Upper lobe of right lung (tissue), 1 donor: ENCODE measurements at places on chromosomes 3 and 15. TPM values are rescaled to one million over a fixed set of nuclear protein-coding genes. Genes with fewer than 3 reads are reported as not detected.

- H3K4me3 ChIP-seq: no peak overlapping the region
- H3K27me3 ChIP-seq: no peaks in the 10 kb centered on the region
- peaks cover 16% of the 10 kb centered on the region for H3K4me1 ChIP-seq
- DNase-seq: no peak
- H3K27ac ChIP-seq: no peak overlapping the region
Observed at GRCh38 chr3:12423918-12424630, 60.2 kb upstream of the TSEN2 start.

DNA sequence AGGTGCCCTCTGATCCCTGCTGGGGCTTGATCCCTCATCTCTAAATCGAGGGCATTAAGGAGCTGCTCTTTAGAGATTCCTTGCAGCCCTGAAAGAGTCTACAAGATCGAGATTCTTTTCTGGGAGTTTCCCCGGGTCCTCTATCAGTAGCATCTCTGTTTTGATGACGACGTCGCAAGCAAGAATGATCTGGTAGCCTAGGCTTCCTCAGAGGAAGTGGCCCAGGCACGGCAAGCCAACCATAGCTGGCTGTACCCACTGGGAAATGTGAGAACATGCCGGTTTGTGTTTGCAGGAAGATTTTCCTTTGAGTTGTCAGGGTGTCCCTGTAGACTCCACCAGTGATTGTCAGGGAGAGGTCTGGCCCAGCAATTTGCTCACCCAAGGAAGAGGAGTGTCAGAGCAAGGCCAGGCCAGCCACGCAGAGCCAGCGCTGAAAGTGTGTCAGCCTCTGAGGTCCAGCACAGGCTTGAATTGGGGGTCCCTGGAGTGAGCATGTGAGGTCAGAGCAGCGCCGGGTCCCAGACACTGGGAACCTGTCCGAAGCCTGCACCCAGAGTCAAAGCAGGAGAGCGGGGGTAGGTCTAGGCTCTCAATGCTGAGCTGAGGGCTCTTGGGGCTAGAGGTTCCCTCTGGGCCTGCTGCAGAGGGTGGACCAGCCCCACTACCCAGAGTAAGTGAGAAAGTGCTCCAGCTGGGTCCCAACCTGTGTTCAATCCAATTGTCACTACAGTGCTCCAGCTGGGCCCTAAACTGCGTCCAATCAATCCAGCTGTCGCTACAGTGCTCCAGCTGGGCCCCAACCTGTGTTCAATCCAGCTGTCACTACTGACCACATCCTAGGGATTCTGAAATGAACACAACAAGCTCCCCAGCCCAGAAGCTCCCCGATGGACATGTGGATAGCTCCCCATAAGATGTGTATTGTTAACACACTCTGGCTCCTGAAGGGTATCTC lies 95.7 kb downstream of the CHDH start:
- H3K4me3 ChIP-seq: no peak overlapping the region
- no peaks in the 10 kb centered on the region for H3K36me3 ChIP-seq
- no peaks in the 10 kb centered on the region for H3K27me3 ChIP-seq
- H3K27ac ChIP-seq: peak overlapping the region; percentile 30

- H3K36me3 ChIP-seq: no peaks in the 10 kb centered on the region
- no peak for DNase-seq
- H3K4me3 ChIP-seq: no peak overlapping the region
- H3K4me1 ChIP-seq: no peaks in the 10 kb centered on the region
Observed at GRCh38 chr3:149122721-149123578, 6.5 kb upstream of the HPS3 start.

The CHST2 gene
- 8.2 TPM for total RNA-seq

GRCh38 chr3:122023335-122023910 lies 1.4 kb upstream of the ILDR1 start:
- H3K36me3 ChIP-seq: no peaks in the 10 kb centered on the region
- H3K27ac ChIP-seq: no peak overlapping the region
- DNase-seq: no peak
- no peak overlapping the region for H3K4me3 ChIP-seq

DNA sequence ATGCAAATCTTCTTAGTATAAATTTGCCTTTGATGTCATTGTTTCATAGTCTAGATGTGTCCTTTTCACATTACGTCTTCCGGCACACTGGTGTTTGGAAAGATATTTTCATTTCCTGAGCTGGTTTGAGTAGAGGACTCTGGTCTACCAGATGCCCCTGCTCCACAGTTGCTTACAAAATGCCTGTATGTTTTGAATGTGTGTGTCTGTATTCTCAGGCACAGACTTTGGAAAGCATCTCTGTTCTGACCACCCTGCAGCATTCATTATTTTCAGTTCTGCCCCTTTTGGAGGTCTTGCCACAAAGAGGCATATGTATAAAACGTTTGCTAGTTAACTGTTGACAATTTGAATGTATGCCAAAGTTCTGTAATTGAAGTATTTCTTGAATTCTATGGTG lies 236.0 kb upstream of the GOLIM4 start:
- no peak overlapping the region for H3K27ac ChIP-seq
- no peak for DNase-seq
- H3K4me3 ChIP-seq: no peak overlapping the region

DNA sequence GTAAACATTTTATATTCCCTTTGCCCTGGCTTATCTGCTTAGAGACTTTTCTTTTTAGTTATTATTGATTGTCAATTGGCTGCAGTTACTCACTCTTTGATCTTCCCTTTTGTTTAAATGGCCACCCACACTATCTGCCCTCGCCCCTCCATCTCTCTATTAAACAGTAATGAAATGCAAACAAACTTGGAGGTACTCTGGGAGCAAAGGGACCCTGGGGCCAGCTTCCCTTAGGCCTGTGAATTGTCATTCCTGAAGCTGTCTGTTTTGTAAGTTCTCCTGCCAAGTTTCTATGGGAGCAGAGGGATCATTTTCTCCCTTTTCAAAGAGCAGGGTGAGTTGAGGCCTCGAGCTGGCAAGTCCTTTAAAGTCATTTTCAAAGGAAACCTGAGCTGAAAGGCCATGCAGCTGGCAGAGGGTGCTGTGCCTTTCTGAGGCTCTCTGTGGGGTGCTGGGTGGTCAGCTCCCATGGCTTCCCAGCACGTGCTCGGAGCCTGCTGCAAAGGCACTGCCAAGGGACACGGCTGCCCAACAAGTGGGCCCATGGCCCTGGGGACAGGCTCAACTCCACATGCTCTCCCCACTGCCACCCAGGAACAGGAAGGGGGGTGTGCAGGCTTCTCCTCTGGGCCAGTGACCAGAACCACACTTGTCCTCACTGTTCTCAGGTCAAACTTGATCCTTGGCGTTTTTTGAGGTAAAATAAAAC lies 17.4 kb upstream of the RTP2 start:
- H3K4me1 ChIP-seq: no peaks in the 10 kb centered on the region
- no peaks in the 10 kb centered on the region for H3K27me3 ChIP-seq
- no peak overlapping the region for H3K4me3 ChIP-seq
- H3K27ac ChIP-seq: no peak overlapping the region
- peaks cover 45% of the 10 kb centered on the region for H3K36me3 ChIP-seq
